H1 (cell line): ENCODE measurements at places on chromosomes 3 and 15. TPM values are rescaled to one million over a fixed set of nuclear protein-coding genes. Genes with fewer than 3 reads are reported as not detected.

GRCh38 chr15:40974879-40975278 is 21.6 kb downstream of the CHAC1 start:
- H3K4me1 ChIP-seq: no peaks in the 10 kb centered on the region
- H3K36me3 ChIP-seq: peaks cover 21% of the 10 kb centered on the region
- no peak overlapping the region for H3K27ac ChIP-seq
- DNase-seq: no peak
- H3K27me3 ChIP-seq: no peaks in the 10 kb centered on the region

CPN2 gene
- polyA plus RNA-seq: 0.03 TPM in 1 of 2 replicates, not detected in the other

DNA sequence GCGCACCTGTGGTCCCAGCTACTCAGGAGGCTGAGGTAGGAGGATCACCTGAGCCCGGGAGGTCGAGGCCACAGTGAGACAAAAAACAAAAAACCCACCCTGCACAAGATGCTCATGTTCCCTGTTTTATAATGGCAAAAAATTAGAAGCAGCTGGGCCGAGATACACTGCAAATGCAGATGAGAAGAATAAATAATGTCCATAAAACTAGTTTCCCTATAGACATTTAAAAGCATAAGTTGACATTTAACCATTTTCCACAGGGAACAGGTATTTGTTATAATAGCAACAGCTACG is 537 bp upstream of the SCAP start:
- H3K4me1 ChIP-seq: peaks cover 3% of the 10 kb centered on the region; the same call in 1 of the 2 replicates
- no peaks in the 10 kb centered on the region for H3K27me3 ChIP-seq
- no peak overlapping the region for H3K27ac ChIP-seq
- no peak overlapping the region for H3K4me3 ChIP-seq
- no peaks in the 10 kb centered on the region for H3K36me3 ChIP-seq

GRCh38 chr15:70222606-70223005 is 124.9 kb upstream of the TLE3 start:
- no peak for DNase-seq
- H3K4me1 ChIP-seq: no peaks in the 10 kb centered on the region
- H3K4me3 ChIP-seq: no peak overlapping the region

C3orf22 gene
- polyA plus RNA-seq: not detected in 2 replicates

DNA sequence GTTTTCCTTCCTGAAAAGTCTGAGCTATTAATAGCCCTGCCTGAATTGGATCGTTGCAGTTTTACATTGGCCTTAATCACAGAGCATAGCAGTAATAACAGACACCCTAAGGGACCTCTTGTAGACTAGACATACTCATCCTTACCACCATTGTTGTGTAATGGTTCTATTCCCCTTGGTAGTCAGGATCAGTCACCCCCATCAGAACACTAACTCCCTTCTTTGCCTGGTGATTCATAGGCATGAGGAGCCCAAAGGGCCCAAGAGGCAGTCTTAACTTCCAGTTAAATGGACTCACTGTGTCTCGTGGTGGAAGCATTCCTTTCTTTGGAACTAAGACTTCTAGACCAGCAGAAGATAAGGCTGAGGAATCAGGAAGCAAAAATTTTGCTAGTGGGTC is 20.2 kb downstream of the CGGBP1 start:
- no peak overlapping the region for H3K4me3 ChIP-seq
- H3K27me3 ChIP-seq: no peaks in the 10 kb centered on the region
- no peak for DNase-seq
- H3K27ac ChIP-seq: no peak overlapping the region

PPP1R14D gene
- not detected in 2 replicates for polyA plus RNA-seq

DNA sequence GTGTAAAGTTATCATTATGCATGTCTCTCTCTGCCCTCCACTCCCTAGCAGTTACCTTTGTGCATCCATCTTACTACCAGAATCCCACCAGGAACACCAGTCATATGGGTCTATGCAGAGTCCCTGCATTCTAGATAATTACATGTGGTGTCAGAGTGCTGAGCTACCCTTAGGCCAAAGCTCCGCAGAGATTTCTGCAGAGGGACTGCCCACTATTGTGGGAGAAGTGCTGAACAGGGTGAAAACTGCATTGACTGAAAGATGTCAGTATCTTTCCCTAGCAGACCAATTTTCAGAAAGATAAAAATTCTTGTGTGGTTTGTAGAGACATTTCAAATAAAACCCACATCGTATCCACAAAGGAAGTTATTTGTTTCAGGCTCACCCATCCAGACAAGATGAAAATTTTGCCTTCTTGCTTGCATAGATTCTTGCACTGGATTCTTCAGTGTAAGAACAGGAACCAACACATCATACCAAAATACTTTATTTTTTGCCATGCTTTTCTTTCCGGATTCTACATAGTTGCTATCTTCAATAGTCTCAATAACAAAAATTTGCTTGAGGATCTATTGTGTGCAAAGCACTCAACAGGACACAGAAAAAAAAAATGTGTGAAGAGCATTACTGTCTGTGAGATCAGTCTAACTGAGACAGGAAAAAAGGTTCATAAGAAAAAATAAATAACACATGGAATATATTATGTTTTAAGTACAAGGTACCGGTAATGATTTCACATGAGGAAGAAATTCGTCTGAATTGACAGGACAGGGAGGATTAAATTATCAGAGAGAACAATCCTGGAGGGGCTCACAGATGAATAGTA is 32.0 kb upstream of the CCDC80 start:
- H3K27me3 ChIP-seq: no peaks in the 10 kb centered on the region
- no peaks in the 10 kb centered on the region for H3K4me1 ChIP-seq
- no peak overlapping the region for H3K27ac ChIP-seq
- H3K36me3 ChIP-seq: no peaks in the 10 kb centered on the region
- H3K4me3 ChIP-seq: no peak overlapping the region
- no peak for DNase-seq

GRCh38 chr3:124986192-124987143 is 51.9 kb upstream of the MUC13 start:
- H3K4me3 ChIP-seq: no peak overlapping the region
- DNase-seq: peak; percentile 44
- H3K27ac ChIP-seq: no peak overlapping the region
- no peaks in the 10 kb centered on the region; the same call in 1 of the 2 replicates for H3K4me1 ChIP-seq
- no peaks in the 10 kb centered on the region for H3K27me3 ChIP-seq
- no peaks in the 10 kb centered on the region for H3K36me3 ChIP-seq

GNAT1 gene
- polyA plus RNA-seq: 0.08 and 0.20 TPM in 2 replicates

IL5RA gene
- not detected in 2 replicates for polyA plus RNA-seq

RYR3 gene
- polyA plus RNA-seq: 0.24 and 0.33 TPM in 2 replicates

DNA sequence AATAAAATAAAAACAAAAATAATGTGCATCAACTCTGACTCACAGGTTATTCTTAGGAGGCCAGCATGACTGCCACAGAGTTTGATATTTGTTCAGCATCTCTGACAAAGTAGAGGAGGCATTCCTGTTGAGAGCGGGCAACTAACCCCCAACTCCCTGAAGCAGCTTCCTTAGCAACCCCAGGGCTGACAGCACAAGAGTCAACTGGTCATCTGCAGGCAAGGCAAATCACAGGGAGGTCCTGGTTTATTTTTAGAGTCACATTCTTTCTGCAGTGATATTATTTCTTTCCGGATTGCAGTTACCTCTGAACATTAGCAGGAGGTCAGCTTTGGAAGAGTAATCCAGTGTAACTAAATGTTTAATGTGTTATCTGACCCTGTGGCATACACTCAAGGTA is 273.0 kb downstream of the PLCL2 start:
- peaks cover 1% of the 10 kb centered on the region for H3K27me3 ChIP-seq
- DNase-seq: no peak
- no peak overlapping the region for H3K27ac ChIP-seq
- no peaks in the 10 kb centered on the region for H3K36me3 ChIP-seq

DNA sequence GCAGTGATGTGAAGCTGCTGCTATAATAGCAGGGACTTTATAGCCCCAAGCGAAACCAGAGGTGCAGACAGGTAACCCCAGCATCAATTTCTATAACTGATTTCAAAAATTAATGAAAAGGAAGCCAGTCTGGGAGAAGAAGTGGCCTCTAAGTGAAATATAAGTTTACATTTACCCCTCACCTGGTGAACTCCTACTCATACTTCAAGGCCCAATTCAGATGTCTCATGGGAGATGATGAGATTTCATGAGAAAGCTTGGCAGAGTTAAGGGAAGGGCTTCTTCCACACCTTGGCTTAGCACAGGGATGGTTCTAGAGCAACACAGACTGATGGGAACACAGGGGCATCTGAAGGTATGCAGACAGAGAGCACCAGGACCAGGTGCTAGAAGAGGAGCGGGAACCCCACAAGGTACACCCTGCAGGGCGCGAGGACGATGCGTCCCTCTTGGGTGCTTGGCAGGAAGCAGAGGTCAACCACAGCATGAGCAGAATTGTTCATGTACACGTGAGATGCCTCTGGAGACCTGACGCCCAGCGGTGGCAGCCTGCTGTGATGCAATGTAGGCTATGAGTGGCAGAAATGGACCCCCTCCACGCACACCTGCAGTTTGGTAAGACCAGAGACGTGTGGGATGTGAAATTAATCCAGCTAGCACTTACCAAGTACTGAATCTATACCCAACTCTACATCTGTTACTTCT is 102.9 kb downstream of the SRGAP3 start:
- no peak for DNase-seq
- no peak overlapping the region for H3K4me3 ChIP-seq
- no peak overlapping the region for H3K27ac ChIP-seq
- H3K4me1 ChIP-seq: no peaks in the 10 kb centered on the region
- no peaks in the 10 kb centered on the region for H3K36me3 ChIP-seq

- H3K4me3 ChIP-seq: no peak overlapping the region
- no peak for DNase-seq
Observed at GRCh38 chr15:26125664-26126063, 262.5 kb upstream of the ATP10A start.

GRCh38 chr3:150094150-150094933 is 123.6 kb upstream of the PFN2 start:
- peaks cover 15% of the 10 kb centered on the region for H3K4me1 ChIP-seq
- H3K27ac ChIP-seq: no peak overlapping the region
- H3K27me3 ChIP-seq: no peaks in the 10 kb centered on the region
- H3K36me3 ChIP-seq: no peaks in the 10 kb centered on the region

DNA sequence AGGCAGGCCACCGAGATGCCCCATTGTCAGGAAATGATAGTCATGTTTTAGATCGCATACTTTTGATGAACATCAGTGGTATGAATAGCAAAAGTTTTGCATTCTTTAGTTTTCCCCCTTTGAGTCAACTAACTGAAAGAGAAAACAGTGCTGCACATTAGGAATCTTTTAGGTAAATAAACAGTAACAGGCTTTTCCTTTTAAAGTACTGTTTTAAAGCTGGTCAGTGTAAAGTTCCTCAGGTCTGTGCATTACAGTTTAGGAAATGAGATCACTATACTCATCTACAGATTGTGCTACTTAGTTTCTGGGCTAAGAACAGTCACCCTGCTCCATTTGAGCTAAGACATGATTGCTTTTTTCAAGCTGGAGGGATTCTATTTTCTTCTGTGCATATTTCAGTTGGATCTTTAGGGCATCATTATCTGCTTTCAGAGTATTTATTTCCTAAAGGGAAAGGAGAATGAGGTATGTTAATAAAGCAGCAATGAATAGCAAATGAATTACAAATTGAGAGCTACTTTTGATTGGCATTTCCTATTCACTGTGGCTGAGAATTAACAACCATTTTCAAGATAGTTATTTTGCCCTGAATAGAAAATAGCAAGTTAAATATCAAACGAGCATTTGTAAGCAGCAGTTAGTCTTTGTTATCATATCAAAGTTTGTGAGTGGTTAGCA is 36.5 kb downstream of the FAM98B start:
- H3K4me3 ChIP-seq: no peak overlapping the region
- no peaks in the 10 kb centered on the region for H3K4me1 ChIP-seq
- no peaks in the 10 kb centered on the region for H3K36me3 ChIP-seq

TPRG1 gene
- 0.11 and 0.47 TPM in 2 replicates for polyA plus RNA-seq

- H3K4me3 ChIP-seq: peak overlapping the region; percentile 68
- peaks cover 36% of the 10 kb centered on the region for H3K27me3 ChIP-seq
- H3K36me3 ChIP-seq: no peaks in the 10 kb centered on the region
- H3K27ac ChIP-seq: no peak overlapping the region
- DNase-seq: peak; percentile 87
Observed at GRCh38 chr3:169149349-169149890, 514.1 kb downstream of the MECOM start.

- no peaks in the 10 kb centered on the region for H3K4me1 ChIP-seq
- DNase-seq: no peak
- no peaks in the 10 kb centered on the region for H3K36me3 ChIP-seq
- H3K4me3 ChIP-seq: no peak overlapping the region
- no peak overlapping the region for H3K27ac ChIP-seq
Observed at GRCh38 chr3:188229177-188229576, 75.2 kb downstream of the LPP start.

DNA sequence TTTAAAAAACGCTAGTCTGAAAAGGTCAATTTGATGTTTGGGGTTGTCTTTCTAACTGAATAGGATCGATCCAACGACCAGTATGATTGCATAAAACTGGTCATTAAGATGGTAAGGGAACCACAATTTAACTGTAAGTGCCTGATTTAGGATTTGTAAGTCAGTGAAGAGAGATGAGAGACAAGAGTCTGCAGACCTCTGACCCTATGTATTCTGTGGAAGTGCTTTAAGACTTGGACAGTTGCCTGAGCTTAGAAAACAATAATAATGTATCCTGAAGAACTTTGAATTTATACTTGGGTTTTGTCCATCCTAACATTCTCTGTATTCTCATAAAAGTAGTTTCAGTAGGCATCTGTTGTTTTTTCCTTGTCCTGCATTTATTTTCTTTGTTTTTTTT is 221.4 kb upstream of the SUCLG2 start:
- H3K4me1 ChIP-seq: no peaks in the 10 kb centered on the region
- no peak overlapping the region for H3K27ac ChIP-seq
- H3K4me3 ChIP-seq: no peak overlapping the region
- no peaks in the 10 kb centered on the region for H3K36me3 ChIP-seq
- H3K27me3 ChIP-seq: no peaks in the 10 kb centered on the region

GRCh38 chr3:23495507-23495906 is 292.4 kb downstream of the UBE2E2 start:
- H3K4me1 ChIP-seq: no peaks in the 10 kb centered on the region
- no peak overlapping the region for H3K4me3 ChIP-seq
- DNase-seq: no peak
- no peaks in the 10 kb centered on the region for H3K36me3 ChIP-seq
- no peaks in the 10 kb centered on the region for H3K27me3 ChIP-seq

DNA sequence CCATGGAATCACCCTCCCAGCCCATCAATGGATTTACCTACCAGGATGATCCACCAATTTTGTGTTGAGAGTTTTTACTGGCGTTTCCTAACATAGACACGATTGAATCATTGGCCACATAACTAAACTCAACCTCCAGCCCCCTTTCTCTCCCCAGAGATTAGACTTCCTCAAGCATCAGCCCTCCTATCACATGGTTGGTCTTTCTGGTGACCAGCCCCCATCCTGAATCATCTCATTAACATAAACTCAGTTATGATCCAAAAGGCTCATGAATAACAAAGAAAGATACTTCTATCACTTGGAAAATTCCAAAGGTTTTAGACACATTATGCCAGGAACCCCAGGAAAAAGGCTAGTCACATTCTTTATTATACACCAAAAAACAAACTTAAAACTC is 21.2 kb downstream of the PRKAR2A start:
- no peaks in the 10 kb centered on the region for H3K4me1 ChIP-seq
- H3K27me3 ChIP-seq: no peaks in the 10 kb centered on the region
- DNase-seq: no peak
- H3K4me3 ChIP-seq: no peak overlapping the region
- H3K27ac ChIP-seq: no peak overlapping the region
